ENCODE measurements at places on chromosomes 16 and 17. TPM values are rescaled to one million over a fixed set of nuclear protein-coding genes. Genes with fewer than 3 reads are reported as not detected.

DNA sequence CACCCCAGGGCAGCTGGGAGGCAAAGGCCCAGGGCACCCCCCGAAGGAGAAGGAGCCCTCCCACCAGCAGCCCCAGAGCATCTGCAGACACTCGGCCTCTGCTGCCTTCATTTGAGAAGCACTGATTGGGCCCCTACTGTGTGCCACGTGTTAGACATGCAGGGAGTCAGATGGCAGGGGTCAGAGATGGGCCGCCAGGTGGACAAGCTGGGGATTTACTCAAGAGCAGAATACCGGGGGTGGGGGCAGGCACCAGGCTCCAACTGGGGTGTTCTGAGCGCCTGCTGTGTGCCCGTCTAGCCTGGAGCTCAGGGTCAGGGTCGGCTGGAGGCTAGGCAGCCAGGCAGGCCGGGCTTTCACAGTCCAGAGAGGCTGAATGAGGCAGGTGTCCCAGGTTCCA is 18.7 kb downstream of the TPSG1 start:
- no peaks in the 10 kb centered on the region for H3K27me3 ChIP-seq
- H3K36me3 ChIP-seq, result no peaks in the 10 kb centered on the region
- no peak overlapping the region for H3K27ac ChIP-seq
- no peaks in the 10 kb centered on the region for H3K4me1 ChIP-seq

DNA sequence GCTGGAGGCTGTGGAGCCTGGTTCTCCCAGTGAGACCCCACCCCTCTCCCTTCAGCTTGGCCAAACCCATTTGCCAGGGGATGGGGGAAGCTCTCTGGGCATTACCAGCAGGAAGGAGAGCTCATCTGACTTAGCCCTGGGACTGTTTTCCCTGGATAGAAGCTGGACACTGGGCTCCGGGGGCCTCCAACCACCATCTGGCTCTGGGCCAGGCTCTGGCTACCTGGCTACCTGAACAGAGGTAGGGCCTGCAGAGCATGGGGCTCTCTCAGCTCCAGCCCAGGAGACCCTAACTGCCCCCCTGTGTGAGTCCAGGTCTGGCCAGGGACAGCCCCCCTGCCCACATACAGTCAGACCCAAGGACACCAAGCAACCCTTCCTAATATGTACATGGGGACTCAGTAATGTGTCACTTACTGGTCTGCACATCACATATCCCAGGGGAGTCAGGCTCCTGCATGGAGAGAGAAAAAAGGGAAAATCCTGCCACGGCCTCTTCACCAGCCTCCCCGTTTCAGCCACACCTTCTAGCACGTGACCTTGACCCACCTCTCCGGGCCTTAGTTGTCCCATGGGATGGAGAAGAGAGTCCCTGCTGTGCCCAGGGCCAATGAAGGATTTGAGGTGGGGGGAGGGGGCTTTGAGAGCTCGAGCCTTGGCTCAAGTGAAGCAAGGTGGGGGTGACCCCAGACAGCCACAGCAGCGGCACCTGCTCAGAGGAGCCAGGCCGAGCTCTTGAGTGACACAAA is 13.8 kb downstream of the CNGB1 start:
- no peaks in the 10 kb centered on the region for H3K27me3 ChIP-seq
- no peak overlapping the region for H3K4me3 ChIP-seq
- H3K4me1 ChIP-seq, result peaks cover 4% of the 10 kb centered on the region
- no peaks in the 10 kb centered on the region for H3K36me3 ChIP-seq
- DNase-seq, result peak; percentile 56
- H3K27ac ChIP-seq, result peak overlapping the region; percentile 17

DNA sequence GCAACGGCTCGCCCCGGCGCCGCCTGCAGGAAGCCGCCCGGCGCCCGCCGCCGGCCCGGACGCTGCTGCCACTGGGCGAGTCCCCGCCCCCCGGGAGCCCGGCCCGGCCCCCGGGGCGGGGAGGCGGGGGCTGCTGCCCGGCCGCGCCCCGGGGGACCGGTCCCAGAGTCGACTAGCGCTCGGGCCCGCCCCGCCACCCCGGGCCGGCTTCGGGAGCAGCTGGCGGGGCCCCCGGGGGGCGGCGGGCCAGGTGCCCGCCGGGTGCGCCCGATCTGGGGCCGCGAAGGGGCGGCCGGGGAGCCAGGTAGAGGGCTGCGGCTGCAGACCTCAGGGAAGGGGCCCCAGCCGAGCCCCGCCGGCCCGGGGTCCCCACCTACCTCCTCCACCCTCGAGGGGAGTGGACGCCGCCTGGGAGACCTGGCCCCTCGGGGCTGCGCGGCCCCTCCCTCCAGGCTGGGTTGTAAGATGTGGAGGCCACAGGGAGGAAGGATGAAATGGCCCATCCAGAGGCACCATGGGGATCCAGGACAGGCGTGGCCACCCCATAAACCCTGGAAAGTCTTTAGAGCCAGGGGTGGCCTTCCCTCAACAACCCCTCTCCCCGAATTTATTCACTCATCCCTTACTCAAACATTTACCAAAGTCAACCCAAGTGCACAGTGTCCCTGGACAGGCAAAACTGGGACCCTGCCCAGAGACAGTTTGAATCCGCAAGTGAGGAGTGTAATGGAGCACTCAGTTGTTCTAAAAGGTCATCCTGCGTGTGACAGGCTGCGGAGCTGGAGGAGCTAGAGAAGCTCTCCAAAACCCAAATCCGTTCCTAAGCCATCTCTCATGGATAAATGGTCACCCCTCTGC is at the start of gene CDYL2:
CDYL2 (minus strand) TSS at position 73 of the 858 bp plus-strand sequence. CDS start 425 bp downstream, outside the sequence.
- H3K4me1 ChIP-seq, result no peaks in the 10 kb centered on the region
- peak; percentile 79 for DNase-seq
- no peaks in the 10 kb centered on the region for H3K36me3 ChIP-seq
- peak within 1 kb of the TSS; percentile 60 for H3K4me3 ChIP-seq
- no peak within 1 kb of the TSS for H3K27ac ChIP-seq
- H3K27me3 ChIP-seq, result no peaks in the 10 kb centered on the region

DNA sequence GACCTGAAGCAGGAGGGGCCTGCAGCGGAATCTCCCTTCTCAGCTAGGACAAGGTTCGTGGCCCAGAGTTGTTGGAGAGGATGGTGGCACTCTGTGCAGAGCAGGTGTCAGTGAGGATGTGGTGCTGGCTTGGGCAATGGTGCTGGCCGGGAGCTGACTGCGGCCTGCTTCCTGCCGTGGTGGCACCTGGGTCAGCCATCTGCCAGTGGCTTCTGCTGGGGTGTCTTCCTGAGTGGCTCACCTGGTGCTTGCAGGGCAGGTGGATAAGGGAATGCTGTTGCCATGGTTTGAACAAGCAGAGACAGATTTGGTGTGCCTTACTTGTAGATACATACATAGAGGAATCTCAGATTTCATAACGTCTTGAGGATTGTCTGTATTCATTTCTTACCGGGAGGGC is 69.6 kb downstream of the SEC14L1 start:
- DNase-seq, result no peak
- no peaks in the 10 kb centered on the region for H3K27me3 ChIP-seq
- no peak overlapping the region for H3K4me3 ChIP-seq
- H3K36me3 ChIP-seq, result peaks cover 98% of the 10 kb centered on the region
- H3K27ac ChIP-seq, result peak overlapping the region; percentile 3

DNA sequence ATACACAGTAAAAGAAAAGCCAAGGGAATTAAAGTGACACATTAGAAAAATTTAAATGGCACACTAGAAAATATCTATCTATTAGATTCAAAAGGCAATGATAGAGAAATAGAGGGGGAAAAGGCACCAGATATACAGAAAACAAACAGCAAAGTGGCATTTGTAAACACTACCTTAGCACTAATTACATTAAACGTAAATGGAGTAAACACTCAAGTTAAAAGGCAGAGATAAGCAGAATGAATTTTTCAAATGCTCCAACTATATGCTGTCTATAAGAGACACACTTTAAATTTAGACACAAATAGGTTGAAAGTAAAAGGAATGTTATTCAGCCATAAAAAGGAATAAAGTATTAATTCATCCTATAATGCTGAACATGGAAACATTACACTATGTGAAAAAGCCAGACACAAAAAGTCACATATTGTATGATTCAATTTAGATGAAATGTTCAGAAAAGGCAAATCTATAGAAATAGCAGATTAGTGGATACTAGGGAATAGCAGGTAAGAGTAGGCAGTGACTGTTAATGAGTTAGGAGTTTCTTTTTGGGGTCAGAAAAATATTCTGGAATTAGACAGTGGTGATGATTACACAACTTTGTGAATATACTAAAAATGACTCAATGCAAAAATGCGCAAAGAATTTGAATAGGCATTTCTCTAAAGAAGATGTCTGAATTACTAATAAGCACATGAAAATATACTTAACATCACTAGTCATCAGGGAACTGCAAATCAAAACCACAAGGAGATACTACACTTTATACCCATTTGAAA is 92.4 kb downstream of the BRIP1 start:
- no peaks in the 10 kb centered on the region for H3K4me1 ChIP-seq
- DNase-seq, result no peak
- H3K4me3 ChIP-seq, result no peak overlapping the region

Gene PSMC3IP
- total RNA-seq, result 4.2 TPM

Gene ZG16
- not detected for total RNA-seq

Gene HOXB13
- total RNA-seq, result not detected

- H3K4me3 ChIP-seq, result peak overlapping the region; percentile 27
- peak overlapping the region; percentile 74 for H3K27ac ChIP-seq
- peaks cover 24% of the 10 kb centered on the region for H3K4me1 ChIP-seq
- no peaks in the 10 kb centered on the region for H3K36me3 ChIP-seq
Measured at GRCh38 chr17:3003296-3004149, 59.9 kb downstream of the OR1D5 start.

DNA sequence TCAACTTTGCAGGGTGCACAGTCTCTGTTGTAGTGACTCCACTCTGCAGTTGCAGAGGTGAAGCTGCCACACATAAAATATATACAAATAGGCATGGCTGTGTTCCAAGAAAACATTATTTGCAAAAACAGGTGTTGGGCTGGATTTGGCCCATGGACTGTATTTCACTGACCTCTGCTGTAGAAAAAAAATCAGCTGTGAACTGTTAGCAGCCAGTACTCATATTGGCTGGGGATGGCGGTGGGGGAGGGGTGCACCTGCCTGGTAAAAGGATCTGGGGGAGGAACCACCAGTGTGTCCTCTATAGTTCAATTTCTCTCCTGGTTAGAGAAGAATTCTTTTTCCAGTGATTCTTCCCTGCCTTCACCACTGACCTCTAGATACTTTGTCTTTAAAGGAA is 50.0 kb downstream of the SHISA9 start:
- H3K4me3 ChIP-seq, result no peak overlapping the region
- H3K4me1 ChIP-seq, result no peaks in the 10 kb centered on the region
- H3K36me3 ChIP-seq, result no peaks in the 10 kb centered on the region
- no peak overlapping the region for H3K27ac ChIP-seq

Gene ABCA8
- total RNA-seq, result 34.0 TPM

DNA sequence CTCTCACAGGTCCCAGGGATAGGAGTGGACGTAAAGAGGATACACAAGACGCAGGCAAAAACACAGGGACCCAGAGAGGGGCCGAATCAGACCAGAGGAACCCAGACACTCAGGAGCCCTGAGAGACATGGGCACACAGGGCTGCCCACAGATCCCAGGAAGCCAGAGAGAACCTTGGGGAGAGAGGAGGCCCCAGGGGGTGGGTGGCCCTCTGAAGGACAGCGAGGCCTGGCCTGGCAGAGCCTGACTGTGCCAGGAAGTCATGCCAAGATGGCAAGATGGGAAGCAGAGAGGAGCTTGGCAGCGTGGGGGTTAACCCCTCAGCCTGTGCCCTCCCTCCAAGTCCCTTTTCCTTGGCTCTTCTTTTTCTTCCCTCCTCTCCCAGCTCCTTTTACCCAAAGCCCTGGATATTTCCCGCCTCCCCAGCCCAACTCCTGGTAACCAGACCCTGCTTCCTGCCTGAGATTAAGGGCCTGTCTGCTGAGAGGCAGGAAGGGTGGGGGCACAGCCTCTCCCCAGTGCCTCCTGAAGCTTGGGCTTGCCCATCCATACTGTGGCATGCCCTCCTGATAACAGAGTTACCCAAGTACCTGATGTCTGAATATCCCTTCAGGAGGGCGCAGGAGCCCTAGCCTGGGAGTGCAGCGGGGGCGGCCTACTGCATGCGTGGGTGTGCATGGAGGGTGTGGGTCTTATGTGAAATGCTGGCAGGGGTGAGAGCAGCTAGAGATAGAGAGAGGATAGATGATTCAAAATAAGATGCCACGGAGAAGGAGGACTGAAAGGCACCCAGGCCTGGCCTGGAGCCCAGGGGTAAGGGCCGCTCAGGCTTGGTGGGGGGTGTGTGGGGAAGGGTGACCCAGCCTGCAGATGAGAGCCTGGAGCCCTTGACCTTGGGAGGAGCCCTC is 6.0 kb upstream of the TBX21 start:
- DNase-seq, result no peak
- no peak overlapping the region for H3K4me3 ChIP-seq
- no peak overlapping the region for H3K27ac ChIP-seq
- H3K27me3 ChIP-seq, result peaks cover 47% of the 10 kb centered on the region

DNA sequence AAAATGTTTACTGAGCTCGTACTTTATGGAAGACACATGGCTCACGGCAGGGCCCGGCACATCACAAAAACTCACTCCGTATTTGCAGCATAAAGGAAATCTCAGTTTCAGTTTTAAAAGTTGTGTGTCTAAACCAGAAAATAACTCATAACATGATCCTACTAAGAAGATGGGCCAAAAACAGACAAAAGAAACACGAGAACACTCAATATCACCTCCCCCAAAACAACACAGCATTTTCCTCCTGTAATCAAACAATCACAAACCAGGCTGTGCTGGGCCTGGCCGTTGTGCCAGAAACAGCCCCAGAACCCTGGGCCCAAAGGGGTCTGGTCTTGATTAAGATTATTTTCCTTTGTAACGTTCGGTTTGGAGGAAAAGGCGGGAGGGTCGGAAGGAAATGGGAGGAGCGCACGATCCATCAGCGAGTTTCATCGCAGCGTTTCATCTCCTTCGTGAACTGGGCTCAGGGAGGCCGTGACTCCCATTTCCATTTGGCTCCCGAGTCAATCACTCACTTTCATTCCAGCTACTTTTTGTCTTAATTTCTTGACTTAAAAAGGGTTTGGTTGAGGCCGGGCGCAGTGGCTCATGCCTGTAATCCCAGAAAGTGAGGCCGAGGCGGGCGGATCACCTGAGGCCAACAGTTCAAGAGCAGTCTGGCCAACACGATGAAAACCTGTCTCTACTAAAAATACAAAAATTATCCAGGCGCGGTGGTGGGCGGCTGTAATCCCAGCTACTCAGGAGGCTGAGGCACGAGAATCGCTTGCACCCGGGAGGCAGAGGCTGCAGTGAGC is 61.4 kb downstream of the NXN start:
- H3K27me3 ChIP-seq, result no peaks in the 10 kb centered on the region
- H3K36me3 ChIP-seq, result no peaks in the 10 kb centered on the region
- no peak overlapping the region for H3K4me3 ChIP-seq

Data from upper lobe of right lung (tissue), 1 donor.